ENCODE measurements at places on chromosomes 12 and 14.

GRCh38 chr14:71206766-71207371, 299.6 kb downstream of the PCNX1 start:
- DNase-seq: no peak

- peak; percentile 83 for DNase-seq
These were observed 621 bp upstream of the ANAPC7 start for GRCh38 chr12:110403976-110404682.

DNA sequence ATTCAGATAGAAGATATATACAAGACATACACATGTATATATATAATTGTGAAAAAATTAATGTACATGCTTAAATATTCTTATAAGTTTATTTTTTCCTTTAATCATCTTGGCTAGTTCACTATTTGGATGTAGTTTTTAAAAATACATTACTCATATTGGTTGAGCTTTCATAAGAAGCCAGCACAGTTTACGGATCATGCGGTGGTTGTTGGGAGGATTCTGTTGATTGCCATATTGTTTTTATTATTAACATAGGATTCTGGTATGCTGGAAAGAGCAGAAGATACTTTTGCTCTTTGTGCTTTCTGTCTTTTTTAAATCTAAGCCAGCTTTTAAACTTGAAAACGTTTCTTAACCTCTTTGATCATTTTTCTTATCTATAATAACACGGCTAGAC, 163.4 kb downstream of the OTOGL start:
- DNase-seq: no peak

GRCh38 chr14:88748288-88748687, 44.5 kb downstream of the EML5 start:
- DNase-seq: no peak
